ENCODE measurements at places on chromosomes 2 and 18. TPM values are rescaled to one million over a fixed set of nuclear protein-coding genes. Genes with fewer than 3 reads are reported as not detected.

Gene DQX1
- 0.16 TPM for total RNA-seq

Gene ACVR1C
- total RNA-seq = 0.43 TPM

Gene E2F6
- total RNA-seq = 9.4 TPM

Gene TTC31
- total RNA-seq = 9.1 TPM

Gene IKZF2
- 4.0 TPM for total RNA-seq

Gene CTAGE1
- not detected for total RNA-seq

Gene TFPI
- 147 TPM for total RNA-seq

Gene PFN4
- 0.43 TPM for total RNA-seq

Gene LIPG
- 0.17 TPM for total RNA-seq

Gene SERPINB11
- total RNA-seq = not detected

Gene GPAT2
- total RNA-seq = 1.0 TPM

Gene MYO7B
- not detected for total RNA-seq

Gene BCL11A
- under 0.01 TPM for total RNA-seq

Gene IL36B
- total RNA-seq = not detected

Gene SERPINB3
- total RNA-seq = not detected

Gene MARCO
- not detected for total RNA-seq

Gene DLX1
- total RNA-seq = 1.4 TPM

Gene TTL
- total RNA-seq = 19.4 TPM

Gene FSHR
- total RNA-seq = under 0.01 TPM

Gene CAVIN2
- 25.4 TPM for total RNA-seq

Gene QPCT
- 8.8 TPM for total RNA-seq

Gene GPBAR1
- total RNA-seq = not detected

Gene OTX1
- total RNA-seq = 0.32 TPM

Gene NT5DC4
- total RNA-seq = not detected

Gene ZSWIM2
- not detected for total RNA-seq

Gene DCAF17
- 18.3 TPM for total RNA-seq

Gene GKN2
- not detected for total RNA-seq

Gene SERPINB4
- not detected for total RNA-seq

Gene ABCB11
- total RNA-seq = under 0.01 TPM

Gene COL4A4
- total RNA-seq = 0.16 TPM

Gene CXCR4
- total RNA-seq = under 0.01 TPM

Gene CCDC102B
- 5.3 TPM for total RNA-seq

Gene TYW5
- 6.3 TPM for total RNA-seq

Gene HNMT
- total RNA-seq = 10.9 TPM

Gene ACP1
- total RNA-seq = 82.3 TPM

Gene TWIST2
- total RNA-seq = 73.3 TPM

Gene ELOA2
- total RNA-seq = not detected

Gene MRPL33
- total RNA-seq = 30.0 TPM

Gene FNDC4
- 19.4 TPM for total RNA-seq

Gene CSRNP3
- total RNA-seq = 2.0 TPM

Gene ALPP
- not detected for total RNA-seq
